ENCODE measurements at places on chromosomes 2 and 18.

- DNase-seq = no peak
These were observed 218.1 kb downstream of the CAMKMT start for GRCh38 chr2:44579837-44580230.

GRCh38 chr2:25417715-25418369 is 76.1 kb upstream of the DNMT3A start:
- DNase-seq = no peak

DNA sequence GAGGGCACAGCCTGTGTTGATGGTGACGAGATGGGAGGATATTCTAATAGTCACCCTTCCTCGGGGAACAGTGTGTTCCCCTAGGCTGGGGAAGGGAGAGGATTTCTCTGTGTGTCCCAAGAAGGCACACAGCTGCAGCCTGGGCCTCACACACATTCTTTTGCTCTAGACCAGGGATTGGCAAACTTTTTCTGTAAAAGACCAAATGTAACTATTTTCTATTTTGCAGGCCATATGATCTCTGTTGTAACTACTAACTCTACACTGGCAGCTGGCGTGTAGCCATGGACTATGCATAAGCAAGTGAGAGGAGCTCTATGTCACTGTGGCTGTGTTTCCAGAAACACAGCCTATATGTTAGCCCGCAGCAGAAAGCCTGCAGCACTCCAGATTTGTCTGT is 65.8 kb downstream of the ARHGAP28 start:
- DNase-seq = no peak

- DNase-seq = peak; percentile 49
These were observed 4.9 kb downstream of the IRS1 start for GRCh38 chr2:226794751-226795171.

GRCh38 chr2:221975151-221975550 is 323.6 kb downstream of the PAX3 start:
- no peak for DNase-seq

GRCh38 chr2:74364533-74365505 is 15.3 kb downstream of the DCTN1 start:
- no peak for DNase-seq

- no peak for DNase-seq
These were observed 280.2 kb downstream of the STK39 start for GRCh38 chr2:167966937-167967913.

- no peak for DNase-seq
These were observed 36.5 kb upstream of the ARMC9 start for GRCh38 chr2:231161877-231162329.

- peak; percentile 89 for DNase-seq
These were observed 47.0 kb downstream of the CYP27C1 start for GRCh38 chr2:127173057-127173456.

DNA sequence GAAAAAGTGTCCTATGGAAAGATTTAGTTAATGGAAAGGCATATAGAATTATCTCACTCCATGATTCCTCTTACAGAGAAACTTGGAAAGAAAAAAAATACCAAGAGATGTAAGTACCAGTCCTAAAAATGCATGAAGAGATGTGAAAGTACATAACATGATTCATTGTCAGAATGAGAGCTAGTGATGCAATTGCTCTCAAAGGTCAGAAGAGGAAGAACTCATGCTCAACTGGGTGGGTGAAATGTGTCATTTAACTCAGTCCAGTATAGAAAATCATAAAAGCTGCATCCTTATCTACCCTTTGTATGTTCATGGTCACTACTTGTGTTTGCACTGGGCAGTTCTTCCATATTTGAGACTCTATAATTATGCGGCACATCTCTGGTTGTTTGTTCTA is 300.0 kb upstream of the PIK3C3 start:
- peak; percentile 62 for DNase-seq

GRCh38 chr2:174445248-174445647 is 41.6 kb downstream of the GPR155 start:
- no peak for DNase-seq

DNA sequence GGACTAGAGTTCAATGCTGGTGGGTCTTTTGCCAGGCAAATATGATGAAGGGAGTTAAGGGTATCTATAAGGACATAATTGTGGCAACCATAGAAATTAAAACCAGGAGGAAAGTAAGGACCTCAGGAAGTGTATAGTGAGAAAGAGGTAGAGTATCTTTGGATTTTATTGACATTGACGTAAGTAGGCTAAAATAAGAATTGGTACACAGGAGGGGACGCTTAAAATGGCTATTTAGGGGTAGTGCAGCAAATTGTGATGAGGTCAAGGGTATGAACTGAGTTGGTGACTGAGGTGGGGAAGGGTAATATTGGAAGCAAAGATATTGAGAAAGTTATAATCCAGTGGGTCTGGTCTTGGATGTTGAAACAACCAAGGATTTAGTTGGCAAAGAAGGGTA is 42.7 kb downstream of the MARCHF7 start:
- no peak for DNase-seq

DNA sequence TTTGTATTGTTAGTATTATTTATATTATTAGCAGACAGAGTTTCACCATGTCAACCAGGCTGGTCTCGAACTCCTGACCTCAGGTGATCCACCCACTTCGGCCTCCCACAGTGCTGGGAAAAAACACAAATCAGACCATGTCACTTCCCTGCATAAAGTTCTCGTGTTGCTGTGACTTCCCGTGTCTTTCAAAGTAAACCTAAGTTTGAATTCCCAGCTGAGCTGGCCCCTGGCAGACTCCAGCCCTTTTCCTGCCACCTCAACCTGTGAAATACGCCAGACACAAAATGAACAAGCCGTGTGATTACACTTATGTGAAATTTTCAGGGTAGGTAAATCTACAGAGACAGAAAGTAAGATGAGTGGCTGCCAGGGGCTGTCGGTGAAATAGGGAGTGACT is 7.9 kb downstream of the BOK start:
- DNase-seq = no peak

DNA sequence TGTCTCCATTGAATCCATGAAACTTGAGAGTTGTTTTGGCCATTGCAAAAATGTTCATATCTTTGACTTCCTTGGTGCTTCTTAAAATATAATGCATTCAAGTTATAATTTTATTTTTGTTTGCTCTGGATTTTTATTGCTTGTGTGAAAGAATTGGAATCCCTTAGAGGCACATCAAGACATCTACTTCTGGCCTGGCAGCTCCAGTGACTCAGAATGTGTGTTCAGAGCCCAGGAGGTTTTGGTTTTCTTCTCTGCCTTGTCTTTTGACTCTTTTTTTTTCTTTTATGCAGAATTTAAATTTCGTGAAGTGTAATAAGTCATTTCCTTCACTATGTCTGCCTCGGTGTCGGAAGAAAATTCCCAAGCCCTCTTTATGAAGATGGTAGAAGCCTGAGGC is 180.2 kb downstream of the LTBP1 start:
- DNase-seq = peak; percentile 36

DNA sequence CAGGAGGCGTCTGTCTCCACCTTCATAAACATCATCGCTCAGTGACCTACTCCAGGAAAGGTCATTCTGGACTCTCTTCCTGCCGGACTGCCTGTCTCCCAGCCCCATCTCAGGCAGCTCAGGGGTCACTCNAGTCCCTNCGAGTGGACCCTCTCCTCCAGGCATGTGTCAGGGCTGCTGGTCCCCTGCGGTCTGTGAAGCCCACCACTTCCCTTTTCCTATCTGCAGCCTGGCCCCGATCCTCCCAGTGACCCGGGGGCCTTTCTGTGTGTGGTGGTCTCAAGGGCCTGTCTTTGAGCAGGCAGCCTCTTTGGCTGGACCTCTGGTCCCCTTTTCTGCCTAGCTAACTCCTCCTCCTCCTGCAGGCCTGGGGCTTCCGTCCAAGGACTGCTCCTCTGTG is 5.9 kb upstream of the PARD6G start:
- DNase-seq = no peak

DNA sequence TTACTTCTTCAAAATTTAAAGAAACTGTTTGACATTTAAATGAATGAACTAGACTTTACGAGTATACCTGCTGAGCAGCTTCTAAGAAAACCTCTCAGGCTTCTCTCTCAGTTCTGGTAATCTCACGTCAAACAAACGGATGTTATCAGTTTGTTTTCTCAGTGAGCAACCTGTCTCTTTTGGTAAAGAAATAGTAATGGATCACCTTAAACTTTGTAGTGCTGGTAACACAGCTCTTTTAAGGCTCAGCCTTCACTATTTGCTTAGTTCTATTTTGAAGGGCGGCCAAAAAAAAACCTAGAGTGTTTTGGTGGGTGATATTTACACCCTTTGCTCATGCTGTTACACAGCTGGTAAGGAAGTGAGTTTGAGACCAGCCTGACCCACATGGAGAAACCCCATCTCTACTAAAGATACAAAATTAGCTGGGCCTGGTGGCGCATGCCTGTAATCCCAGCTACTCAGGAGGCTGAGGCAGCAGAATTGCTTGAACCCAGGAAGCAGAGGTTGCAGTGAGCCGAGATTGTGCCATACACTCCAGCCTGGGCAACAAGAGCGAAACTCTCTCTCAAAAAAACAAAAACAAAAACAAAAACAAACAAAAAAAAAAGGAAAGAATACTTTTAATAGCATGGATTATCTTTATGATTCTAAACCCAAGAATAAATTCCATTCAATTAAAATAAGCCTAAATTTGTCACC is 15.9 kb downstream of the FN1 start:
- no peak for DNase-seq

DNA sequence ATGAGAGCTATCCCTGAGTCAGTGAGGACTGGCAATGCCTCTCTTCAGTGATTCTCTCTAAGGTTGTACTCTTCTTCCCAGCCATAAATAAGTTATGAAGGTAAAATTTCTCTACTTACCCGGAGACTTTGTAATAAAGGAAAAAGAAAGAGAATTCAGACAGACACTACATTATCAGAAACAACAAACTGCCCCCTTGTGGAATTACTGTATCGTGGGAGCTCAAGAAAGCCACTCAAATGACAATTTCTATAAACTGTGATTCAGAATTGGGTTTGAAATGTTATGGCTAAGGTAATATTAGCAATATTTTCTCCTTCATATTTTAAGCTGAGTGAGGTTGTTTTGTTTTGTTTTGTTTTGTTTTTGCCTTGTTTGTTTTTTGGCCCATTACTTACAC is 155.8 kb upstream of the TANK start:
- peak; percentile 13 for DNase-seq

- DNase-seq = no peak
These were observed 19.7 kb downstream of the CYRIA start for GRCh38 chr2:16645775-16646559.

Measured in bronchial epithelial cell (primary cell).